ENCODE measurements at places on chromosomes 7 and 10.

DNA sequence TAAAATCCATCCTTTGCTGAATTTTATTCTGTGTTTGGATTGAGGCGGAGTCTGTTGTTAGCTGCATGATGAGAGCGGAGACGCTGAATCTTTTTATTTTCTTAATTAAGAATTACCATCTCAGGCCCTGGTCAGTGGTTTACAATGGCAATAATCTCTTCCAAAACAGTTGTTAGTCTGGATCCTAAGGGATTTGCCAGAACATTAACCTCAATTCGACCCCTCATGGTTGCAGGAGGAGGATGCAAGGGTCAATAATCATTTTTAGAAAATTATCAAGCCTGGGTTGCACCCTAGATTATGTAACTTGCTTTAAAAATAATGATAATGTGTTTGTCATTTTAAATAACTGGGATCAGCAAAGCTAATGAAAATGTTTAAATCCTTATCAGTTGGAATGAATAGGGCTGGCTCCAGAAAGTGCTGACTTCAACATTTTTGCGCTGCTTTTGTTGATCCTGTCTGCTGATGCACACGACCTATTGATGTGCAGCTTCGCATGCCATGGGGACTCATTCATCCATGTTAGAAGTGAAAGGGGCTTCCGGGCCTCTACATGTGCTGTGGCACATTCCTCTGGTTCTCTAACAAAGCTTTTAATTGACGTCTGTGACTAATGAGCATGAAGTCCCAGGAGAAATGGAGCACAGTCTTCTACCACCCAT lies 80.7 kb upstream of the KIAA1217 start:
- no peak for DNase-seq

GRCh38 chr7:916291-916941 lies 38.1 kb downstream of the ADAP1 start:
- DNase-seq, result no peak

DNA sequence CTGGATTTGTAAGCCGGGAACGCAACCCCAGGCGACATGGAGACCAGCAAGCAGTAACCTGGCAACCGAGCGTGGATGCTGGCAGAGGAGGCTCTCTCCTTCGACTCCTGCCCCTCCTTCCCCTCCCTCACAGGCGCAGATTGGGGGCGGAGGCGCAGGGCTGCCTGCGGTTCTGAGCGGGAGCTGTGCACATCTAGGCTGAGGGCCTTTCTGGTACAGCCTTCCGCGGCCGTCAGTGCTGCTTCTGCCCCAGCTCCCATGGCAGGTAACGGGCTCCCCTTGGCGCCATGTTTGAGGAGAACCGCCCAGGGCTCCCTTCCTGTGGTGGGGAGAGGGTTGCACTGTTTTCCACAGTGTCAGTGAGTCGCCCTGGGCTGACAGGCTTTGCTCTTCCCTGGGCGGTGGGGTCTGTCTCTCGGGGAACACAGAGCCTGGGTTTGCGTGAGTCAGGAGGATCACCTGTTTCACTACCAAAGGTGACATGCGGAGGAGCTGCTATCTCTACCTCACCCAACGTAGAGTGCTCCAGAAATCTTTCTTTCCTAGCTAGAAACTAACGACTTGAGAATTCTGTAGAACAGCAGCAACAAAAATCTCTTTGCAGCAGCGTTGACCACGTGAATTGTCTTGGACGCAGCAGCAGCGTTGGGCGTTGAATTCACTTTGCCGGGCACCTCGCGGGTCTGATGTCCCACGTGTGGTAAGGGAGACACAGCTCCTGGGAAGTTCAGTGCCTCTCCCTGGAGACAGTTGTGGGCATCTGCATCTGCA lies 154.8 kb upstream of the COBL start:
- peak; percentile 7 for DNase-seq

DNA sequence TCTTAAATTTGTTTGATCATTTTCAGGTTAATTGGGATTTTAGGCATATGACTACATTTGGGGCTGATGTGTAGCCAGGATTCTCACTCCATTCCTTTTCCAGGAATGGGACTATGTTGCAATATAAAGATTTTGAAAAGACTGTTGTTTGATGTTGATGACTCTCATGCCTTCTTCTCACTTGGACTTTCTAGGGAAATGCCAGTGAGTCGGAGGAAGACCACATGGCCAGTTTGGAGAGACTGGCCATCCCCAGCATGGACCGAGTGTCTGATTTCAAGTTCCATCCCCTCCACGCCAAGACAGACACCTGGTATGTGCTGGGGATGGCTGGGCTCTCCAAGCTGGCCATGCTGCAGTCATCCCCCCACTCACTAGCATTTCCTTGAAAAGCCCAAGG lies 5.5 kb downstream of the IGFBP3 start:
- DNase-seq, result no peak

DNA sequence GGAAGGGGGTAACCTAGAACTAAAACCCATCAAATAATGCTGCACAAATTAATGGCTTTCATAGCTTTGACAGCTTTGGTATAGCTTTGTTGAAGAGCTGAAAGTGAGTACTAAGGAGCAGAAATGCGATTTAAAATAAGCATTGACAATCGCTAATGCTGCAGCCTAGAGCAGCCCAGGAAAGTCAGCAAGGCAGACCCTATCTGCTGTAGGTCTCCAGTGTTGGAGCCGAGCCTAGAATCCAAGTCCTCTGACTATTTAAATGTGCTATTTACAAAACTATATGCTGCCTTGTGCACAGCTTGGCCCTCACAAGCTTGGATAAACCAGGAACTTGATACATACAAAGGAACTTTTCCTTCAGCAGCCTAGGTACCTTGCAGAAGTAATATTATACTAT lies 64.9 kb upstream of the ASAH2 start:
- DNase-seq, result no peak

GRCh38 chr7:135800560-135800959 lies 51.9 kb upstream of the FAM180A start:
- DNase-seq, result no peak

DNA sequence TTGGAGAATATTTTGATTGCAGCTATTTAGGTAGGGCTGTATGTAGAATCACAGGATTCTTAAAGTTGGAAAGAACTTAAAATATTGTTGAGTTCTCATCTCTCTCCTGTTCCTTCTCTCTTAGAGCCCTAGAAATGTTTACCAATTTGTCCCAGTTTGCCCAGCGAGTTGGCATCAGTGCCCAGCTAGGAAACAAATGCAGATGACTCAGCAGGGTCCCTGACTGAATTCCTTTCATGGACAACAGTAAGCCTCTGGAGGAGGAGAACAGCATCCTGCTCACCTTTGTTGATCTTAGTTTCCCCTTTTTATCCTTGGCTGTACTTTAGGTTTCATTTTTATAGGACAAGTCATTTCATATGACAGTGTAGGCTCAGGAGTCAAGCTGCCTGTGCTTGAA lies 89.3 kb downstream of the SEC23IP start:
- no peak for DNase-seq

GRCh38 chr10:28680358-28680752 lies 3.0 kb downstream of the BAMBI start:
- no peak for DNase-seq

- no peak for DNase-seq
Measured at GRCh38 chr7:37901890-37902524, 14.6 kb downstream of the SFRP4 start.

- DNase-seq, result no peak
Measured at GRCh38 chr7:142053988-142054387, 57.5 kb upstream of the MGAM2 start.

DNA sequence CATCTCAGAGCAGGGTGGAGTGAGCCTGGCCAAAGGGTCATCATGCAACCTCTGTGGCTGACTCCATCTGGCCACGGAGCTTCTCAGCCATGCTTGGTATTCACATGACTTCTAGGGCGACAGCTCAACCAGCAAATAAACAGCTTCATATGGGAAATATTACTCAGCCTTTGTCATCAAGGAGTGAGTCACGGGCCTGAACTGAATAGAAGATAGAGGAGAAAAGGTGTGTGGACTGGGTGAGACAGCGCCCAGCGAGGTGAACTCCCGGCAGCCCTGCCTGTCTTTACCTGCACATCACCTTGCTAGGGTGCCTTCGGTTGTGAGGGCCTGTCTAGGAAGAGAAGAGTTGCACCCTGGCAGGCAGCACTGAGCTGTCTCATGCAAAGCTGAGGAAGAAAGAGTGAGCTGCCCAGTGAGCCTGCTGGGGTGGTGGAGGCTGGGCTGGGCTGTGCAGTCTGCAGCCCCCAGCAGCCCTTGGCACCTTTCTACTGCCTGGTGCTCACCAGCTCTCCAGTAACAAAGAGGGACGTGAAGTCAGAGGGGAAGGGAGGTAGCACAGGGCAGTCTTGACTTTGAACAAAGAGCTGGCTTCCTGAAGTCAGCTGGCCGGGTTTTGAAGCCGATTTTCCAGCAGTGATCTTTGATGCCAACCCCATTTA lies 114.2 kb downstream of the EGFR start:
- no peak for DNase-seq

- DNase-seq, result no peak
Measured at GRCh38 chr7:127904670-127904985, 126.6 kb downstream of the LRRC4 start.

DNA sequence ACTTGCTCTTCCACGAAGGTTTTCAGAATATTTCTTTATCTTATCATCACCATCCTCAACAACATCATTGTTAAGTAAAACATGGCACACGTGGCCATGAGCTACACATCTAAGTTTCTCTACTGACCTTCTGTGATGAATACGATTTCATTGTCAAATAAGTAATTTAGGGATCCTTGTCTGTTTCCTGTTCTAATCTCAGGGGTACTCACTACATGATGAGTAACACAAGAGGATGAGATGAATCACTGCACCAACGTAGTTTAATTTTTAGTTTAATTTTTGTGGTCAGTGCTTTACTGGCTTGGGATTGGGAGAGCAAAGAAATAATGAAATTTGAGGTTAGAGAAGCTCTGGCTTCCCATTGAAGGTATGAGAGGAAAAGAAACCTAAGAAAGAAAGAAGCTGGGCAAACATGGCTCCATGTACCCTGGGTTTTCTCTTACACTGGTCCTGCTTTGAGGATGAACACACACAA lies 461.9 kb upstream of the KLF6 start:
- DNase-seq, result no peak

Data from CD8-positive, alpha-beta T cell (primary cell).